Stimulated activated CD8-positive, alpha-beta memory T cell treated with anti-CD3 and anti-CD28 coated beads, Interleukin-4, amount 100 ng/mL, for 4 hours (primary cell): ENCODE measurements at places on chromosomes 4 and X.

DNA sequence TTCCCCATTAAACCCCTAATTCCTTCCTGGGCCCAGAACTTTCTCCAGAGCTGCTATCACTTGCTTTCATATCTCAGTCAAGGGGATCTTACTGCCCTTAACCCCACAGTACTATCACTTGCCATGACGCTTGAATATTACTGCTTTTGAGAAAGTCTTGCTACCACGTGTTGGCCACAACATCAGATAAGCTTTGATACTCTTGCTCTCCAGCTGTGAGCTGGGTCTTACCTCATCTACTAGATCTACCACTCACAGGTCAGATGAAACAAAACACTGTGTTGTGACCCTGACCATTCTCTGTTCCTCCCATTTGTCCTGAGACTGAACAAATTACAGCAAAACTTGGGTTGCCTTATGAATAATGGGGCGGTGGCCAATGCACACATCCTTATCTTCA is 12.1 kb upstream of the TAPT1 start:
- DNase-seq, result no peak

DNA sequence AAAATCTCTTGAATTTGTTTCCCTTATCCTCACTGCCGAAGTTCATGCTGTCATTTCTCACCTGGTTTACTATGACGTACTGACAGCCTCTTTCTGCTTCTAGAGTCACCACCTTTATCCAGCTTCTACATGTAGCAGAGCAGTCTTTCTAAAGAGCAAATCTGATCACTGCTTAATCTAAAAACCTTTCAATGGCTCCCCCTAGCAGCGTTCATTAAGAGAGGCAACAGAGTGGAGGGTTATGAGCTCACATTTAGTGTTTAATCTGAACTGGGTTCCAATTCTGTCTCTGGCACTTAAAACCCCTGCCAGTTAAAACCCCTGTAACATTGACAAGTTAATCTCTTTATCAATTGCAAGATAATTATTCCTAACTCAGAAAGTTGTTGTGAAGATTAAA is 4.4 kb downstream of the RBPJ start:
- DNase-seq, result no peak

- no peak for DNase-seq
These were observed 21.7 kb downstream of the RAB40AL start for GRCh38 chrX:102958794-102959193.

DNA sequence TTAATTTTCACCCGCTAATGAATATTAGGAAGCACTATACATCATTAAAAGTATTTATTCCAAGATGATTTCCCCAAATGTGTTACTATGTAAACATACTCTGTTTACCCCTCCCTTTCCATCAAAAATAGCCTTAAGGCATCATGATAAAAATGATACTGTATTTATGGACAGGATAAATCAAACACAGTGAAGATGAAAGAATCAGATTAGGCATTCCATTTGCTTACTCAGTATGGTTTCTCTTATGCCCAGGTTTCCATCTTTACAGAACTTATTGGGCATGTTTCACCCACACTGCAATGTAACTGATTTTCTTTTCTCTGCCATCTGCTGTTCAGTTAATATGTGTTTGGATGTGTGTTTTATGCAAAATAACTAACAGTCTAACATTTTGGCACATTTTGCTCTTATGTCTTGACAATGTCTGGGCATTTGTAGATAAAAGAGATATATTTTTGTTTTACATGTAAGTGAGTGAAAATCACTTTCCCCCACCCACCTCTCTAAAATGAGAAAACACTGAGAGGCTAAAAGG is 445.2 kb downstream of the RPA4 start:
- no peak for DNase-seq

DNA sequence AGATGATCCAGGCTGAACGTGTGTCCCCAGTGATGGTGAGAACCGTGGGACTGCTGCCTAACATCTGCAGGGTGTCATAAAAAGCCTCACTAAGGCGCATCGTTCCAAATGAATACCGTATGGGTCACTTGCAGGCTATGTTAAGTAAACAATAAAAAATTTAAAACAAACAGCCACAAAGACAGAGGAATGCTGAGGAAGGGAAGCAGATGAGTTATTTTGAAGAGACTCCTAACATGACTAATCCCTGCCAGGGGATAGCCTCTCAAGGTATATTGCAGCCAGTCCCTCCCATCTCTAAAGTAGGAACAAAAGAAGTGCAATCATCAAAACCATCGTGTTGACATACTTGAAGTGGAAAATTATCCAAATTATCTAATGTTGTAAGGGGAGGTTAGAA is 83.8 kb downstream of the UNC5C start:
- DNase-seq, result no peak

GRCh38 chr4:185559915-185560281 is 24.6 kb upstream of the PDLIM3 start:
- no peak for DNase-seq

GRCh38 chr4:185086053-185086452 is 57.0 kb upstream of the SLC25A4 start:
- no peak for DNase-seq

- DNase-seq, result no peak
These were observed 13.6 kb upstream of the SEPTIN6 start for GRCh38 chrX:119706616-119707015.

- DNase-seq, result no peak
These were observed 11.7 kb downstream of the OTUD5 start for GRCh38 chrX:48945517-48946348.

- DNase-seq, result no peak
These were observed at the start of gene BEND4 for GRCh38 chr4:42152507-42153504. TSS of gene BEND4 (minus strand) at chr4:42152655. CDS start at chr4:42152143, 512 bp downstream.

DNA sequence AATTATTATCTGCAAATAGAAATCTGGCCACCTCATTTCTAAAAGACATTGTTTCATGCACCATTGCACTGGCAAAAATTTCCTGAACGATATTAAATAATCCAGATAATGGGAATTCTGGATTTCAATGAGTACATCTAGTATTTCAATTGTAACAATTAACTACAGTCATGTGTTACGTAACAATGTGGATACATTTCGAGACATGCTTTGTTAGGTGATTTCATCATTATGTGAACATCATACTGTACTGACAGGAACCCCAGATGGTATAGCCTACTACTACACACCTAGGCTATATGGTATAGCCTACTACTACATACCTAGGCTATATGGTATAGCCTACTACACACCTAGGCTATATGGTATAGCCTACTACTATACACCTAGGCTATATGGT is 14.8 kb downstream of the LAMTOR3 start:
- no peak for DNase-seq

- DNase-seq, result no peak
These were observed 28.2 kb downstream of the DCAF12L2 start for GRCh38 chrX:126137899-126138298.

GRCh38 chrX:134202561-134202960 is 34.4 kb upstream of the CCDC160 start:
- no peak for DNase-seq

GRCh38 chrX:119067023-119067739 is 5.6 kb upstream of the CT47C1 start:
- no peak for DNase-seq

DNA sequence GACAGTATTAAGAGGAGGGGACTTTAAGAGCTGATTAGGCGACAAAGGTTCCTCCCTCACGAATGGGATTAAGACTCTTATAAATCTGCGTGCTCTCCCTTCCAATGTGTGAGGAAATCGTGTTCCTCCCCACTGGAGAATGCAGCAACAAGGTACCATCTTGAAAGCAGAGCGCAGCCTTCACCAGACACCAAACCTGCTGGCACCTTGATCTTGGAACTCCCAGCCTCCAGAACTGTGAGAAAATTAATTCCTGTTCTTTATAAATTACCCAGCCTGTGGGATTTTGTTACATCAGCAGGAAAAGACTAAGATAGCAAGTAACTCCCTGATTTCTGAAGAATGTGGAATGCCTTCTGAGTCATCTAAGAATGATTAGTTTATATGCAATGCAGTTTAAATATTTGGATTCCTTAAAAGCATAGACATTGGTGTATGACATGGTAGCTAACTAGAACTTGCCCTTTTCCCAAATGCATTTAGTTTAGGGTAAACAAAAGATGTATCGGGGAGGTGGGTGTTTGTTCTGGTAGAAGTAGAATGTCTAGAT is 86.1 kb downstream of the USP46 start:
- DNase-seq, result no peak

DNA sequence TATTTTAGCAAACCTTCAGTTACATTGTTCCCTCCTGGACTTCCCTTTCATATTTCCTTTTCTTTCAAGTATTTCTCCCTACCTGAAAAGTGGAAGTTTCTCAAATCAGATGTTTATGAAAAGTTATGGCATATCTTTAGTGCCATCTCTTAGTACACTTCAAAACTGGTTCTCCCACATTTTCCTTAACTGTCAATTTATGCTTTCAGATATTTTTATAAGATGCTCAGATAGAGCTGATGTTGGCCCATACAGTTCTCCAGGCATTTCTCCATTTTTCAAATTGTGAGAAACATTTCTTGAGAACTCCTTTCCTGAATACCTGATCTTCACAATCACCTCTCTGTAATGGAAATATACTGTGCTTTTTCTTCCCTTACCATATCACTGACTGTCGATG is 32.5 kb upstream of the AP1AR start:
- no peak for DNase-seq

DNA sequence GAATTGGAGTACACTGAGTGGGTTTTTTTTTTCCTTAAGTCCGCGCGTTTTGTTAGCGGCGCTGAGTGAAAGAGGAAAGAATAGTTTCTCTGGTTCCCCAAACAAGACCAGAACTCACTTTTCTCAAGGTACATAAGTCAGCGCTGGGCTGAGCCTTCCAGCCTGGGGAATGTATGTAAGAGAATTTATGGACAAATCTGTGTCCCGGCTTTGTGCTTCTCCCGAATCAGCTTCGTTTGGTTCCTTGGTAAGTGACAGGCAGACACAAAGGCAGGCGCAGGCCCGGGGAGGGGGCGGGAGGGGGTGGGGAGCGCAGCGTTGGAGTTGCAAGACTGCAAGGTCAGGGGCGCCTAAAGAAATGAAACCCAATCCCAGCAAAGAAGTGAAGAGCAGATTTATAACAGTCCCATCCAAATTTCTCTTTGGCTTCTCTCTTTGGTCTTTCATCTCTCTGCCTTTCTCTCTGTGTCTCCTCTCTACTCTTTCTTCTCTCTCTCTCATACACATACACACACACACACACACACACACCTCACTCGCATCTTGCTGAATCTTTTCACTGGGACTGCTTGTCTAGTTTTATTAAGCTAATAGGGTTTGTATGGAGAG is 981 bp downstream of the TET2 start:
- no peak for DNase-seq

- no peak for DNase-seq
These were observed 9.2 kb upstream of the BGN start for GRCh38 chrX:153485396-153486080.

- no peak for DNase-seq
These were observed 46.0 kb downstream of the TFDP3 start for GRCh38 chrX:133171962-133172708.

DNA sequence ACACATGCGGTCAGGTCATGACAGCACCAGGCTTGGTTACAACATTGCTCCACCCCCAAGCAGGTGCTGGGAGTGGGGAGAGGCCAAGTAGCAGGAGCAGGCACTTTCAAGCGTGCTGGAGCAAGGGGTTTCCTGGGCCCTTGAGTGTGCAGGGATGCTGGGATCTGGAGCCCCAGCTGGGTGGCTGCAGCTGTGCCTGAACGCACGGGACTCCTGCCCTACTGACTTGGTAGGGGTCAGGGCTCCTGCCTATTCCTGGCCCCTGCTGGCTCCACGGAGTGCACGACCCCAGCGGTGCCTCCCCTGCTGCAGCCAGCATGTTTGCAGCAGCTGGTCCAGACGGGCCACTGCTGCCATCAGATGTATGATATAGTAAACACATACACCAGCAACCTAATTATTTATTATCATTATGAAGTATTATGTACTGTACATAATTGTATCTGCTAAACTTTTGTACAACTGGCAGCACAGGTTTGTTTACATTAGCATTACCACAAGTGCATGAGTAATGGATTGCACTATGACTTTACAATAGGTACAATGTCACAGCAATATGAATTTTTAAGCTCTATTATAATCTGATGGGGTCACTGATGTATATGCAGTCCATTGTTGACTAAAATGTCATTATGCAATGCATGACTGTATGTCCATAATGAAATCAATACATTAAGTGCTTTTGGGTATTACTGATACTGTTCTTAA is 620.6 kb downstream of the RAPGEF2 start:
- no peak for DNase-seq

DNA sequence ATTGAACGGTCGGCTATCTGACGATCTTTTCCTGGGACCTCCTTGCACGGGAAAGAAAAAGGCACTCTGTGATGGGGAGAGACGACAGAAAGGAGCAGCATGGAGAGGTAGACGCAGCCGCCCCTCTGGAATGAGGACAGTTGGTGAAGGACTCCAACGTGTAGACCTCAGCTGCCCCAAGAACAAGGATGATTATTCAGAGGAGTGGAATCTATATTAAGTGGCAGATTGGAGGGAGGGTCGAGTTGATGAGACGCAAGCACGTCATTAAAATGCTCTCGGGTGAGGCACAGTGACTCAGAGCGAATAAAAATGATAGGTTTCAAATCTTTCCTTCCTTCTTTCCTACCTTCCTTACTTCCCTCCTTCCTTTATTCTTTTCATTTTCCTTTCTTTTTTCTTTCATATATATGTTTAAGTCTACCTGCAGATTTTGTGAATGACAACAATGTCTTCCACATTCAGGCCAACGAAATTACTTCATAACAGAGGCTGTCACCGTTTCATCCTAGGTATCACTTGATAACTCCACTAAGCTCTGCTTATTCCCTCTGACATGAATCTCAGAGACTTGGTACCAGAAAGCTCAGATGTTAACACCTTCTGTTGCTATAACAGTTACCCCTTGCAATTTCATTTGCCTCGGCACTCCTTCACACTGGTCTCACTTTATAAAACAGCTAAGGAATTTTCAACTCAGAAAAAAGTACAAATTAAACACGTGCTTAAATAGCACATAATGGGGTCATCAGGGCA is 110.0 kb upstream of the PPARGC1A start:
- no peak for DNase-seq

DNA sequence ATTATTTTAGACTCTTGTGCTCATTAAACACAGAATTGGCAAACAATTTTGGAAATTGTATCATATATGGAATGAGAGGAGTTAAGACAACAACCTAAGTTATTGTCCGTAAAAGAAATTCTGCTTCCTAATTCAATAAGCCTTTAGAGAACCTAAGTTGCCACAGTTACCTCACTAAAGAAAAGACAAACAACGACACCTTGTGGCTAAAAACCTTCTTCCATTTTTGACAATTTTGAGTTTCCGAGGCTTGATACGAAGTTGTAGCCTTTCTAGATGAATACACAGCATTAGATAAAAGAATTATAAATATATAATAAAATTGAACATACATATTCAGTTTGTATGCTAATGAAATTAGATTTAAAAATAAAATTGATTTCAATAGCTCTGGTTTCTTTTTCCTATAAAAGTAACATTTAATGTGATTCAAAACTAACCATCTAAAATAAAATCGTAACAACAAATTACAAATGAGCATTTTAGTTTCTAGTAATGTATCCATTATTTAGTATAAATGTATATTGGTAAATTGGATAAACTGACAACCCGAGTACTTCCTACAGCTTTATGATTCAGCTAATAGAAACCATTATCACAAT is 275.1 kb downstream of the GPM6A start:
- no peak for DNase-seq

- no peak for DNase-seq
These were observed 29.5 kb downstream of the ABLIM2 start for GRCh38 chr4:8129136-8129535.

GRCh38 chr4:100288161-100288560 is 97.9 kb upstream of the DDIT4L start:
- DNase-seq, result no peak

- DNase-seq, result no peak
These were observed 129.7 kb downstream of the RAPGEF2 start for GRCh38 chr4:159232465-159233106.
